ENCODE measurements at places on chromosomes 2 and 18.

DNA sequence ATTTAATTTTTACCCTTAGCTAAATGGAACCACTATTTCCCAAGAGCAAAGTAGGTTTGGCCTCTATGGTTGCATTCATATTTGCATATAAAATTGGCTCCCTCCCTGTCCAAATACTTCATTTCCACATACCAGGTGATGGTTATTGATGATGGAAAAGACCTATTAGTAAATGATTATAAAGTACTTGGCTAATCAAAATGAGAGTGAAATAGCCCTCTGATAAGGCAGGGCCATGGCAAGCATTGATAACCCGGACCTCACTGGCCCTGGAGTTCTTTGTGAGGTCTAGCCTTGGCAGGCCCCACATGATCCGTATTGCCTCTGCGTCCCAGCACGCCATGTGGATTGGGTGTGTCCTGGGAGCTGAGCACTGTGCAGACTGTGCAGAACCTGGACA lies 201.1 kb upstream of the GATA6 start:
- DNase-seq: no peak

DNA sequence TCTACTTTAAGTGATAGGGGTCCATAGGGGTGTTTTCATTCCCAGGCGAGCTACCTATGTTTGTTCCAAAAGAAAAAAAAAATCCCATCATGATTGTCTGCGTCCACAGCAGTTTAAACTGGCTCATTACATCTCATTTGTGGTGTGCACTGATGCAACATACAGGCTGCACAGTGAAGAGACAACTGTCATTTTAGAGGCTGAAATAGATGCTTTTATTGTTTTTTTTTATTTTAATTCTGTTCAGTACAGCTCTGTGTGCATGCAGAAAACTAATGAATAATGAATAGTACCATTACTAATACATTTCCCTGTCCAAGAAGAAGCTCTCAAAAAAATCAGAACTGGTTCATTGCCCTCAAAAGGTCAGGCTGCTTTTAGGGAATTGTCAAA lies 92.8 kb upstream of the ZNF516 start:
- DNase-seq: no peak

- DNase-seq: no peak
These were observed 464.9 kb downstream of the CDH2 start for GRCh38 chr18:27712066-27712465.

DNA sequence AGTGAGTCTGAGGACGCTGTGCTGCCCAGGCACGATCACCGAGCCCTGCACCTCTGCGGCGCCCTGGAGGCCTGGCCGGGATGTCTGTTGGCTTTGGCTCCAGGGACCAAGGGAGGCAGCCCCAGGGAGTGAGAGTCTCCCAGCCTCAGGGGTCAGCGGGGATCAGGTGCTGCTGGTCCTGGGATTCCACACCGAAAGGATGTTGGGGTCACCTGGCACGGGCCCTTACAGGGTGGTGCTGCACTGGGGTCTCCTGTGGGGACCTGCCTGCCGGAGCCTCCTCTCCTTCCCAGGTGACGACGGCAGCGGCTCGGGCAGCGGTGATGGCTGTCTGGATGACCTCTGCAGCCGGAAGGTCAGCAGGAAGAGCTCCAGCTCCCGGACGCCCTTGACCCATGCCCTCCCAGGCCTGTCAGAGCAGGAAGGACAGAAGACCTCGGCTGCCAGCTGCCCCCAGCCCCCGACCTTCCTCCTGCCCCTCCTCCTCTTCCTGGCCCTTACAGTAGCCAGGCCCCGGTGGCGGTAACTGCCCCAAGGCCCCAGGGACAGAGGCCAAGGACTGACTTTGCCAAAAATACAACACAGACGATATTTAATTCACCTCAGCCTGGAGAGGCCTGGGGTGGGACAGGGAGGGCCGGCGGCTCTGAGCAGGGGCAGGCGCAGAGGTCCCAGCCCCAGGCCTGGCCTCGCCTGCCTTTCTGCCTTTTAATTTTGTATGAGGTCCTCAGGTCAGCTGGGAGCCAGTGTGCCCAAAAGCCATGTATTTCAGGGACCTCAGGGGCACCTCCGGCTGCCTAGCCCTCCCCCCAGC lies 30.5 kb downstream of the GPC1 start:
- no peak for DNase-seq

DNA sequence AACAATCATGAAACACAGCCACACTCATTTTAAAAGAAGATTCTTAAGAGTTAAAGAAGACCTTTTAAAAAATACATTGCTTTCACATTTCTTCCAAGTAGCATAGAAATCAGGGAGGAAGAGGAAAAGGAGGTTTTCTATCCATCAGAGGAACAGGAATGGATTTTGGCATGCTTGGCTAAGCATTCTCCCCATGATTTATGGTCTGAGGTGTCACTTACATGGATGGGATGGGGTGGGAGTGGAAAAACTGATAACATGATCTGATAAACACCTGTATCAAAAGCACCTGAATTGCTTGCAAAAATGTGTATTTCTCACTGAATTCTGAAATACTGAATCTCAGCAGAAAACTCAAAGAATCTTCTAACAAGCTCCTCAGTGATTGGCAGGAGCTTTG lies 265.9 kb downstream of the NRXN1 start:
- DNase-seq: no peak

DNA sequence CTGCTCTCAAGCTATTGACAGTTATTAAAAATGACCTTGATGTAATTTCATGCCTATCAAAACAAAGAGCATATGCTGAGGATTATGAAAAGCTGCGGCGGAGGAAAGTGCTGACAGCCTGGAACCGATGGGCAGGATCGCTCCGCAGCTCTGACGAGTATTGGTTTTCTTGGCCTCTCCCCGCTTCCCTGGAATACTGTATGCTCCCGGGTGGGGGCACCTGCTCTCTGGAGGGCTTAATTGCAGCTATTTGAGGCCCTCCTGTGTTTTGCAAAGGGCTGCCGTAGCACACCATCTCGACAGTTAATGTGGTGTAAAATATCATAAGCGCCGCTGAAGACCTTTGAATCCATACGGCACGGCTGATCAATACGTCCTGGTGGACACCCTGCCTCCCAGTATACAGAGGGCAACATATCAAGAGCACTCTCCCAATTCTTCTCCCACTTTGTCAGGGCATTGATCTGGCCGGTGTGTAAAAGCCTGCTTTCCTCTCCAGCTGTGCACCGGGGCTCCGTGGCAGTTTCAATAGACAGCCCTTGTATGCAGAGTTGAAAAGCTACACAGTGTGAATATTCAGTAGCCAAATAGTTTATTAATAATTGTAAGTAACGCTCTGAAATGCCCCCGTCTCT lies 662.4 kb downstream of the GALR1 start:
- no peak for DNase-seq

GRCh38 chr2:225002039-225002655 lies 40.1 kb downstream of the DOCK10 start:
- peak; percentile 52 for DNase-seq

GRCh38 chr2:189412330-189412953 lies 28.8 kb upstream of the WDR75 start:
- peak; percentile 61 for DNase-seq

- no peak for DNase-seq
These were observed 60.7 kb upstream of the CYTIP start for GRCh38 chr2:157504623-157505022.

DNA sequence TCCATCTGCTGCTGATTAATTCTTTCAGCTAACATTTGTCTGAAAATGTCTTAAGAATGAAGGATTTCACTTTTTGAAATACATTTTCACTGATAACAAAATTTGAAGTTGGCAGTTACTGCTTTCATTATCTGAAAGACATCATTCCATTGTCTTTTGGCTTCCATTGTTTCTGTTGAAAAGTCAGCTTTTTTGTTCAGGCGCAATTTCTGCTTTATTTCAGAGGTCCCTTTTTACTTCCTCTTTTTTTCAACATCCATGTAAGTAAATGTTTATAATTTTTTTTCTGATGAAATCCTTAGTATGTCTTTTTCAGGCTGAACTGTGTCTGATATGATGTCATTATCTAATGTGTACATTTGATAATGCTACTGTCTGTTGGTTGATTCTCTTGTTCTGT lies 184.2 kb downstream of the RND3 start:
- DNase-seq: no peak

DNA sequence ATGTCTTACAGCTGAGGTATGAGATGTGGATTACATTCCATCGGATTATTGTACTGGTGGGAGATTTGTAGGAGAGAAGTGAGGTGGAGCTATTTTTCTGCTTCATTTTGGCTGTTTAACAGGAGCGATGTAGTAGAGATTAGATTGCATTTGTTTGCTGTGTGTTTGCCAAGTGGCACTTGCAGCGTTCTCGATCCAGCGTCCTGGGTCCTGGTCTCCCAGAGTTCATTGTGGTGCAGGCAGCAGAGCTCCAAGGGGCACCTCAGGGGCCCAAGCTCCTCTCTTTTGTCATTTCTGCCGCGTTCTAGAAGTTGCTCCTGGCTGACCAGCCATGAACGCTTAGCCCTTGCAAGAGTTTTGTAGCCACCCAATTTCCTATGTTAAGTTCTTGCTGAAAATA lies 210.1 kb upstream of the APCDD1 start:
- DNase-seq: no peak

GRCh38 chr2:113762377-113763118 lies 6.1 kb upstream of the SLC35F5 start:
- no peak for DNase-seq

DNA sequence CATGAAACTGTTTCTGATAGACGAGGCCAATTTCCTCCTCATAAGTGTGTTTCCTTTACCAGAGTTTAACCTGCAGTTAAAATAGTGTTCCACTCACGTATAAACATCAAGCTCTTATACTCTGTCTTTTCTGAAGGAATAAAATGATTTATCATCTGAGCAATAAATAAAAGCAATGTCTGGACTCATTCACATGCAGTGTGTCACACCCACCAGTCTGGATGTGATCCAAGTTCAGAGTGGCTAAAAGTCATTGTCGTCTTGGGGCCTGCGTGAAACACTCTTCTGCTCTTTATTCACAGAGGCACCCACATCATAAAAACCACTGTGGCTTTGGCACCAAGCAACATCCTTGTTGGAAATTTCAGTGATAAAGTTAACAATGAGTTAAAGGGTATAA lies 19.5 kb upstream of the SLC9A4 start:
- no peak for DNase-seq

DNA sequence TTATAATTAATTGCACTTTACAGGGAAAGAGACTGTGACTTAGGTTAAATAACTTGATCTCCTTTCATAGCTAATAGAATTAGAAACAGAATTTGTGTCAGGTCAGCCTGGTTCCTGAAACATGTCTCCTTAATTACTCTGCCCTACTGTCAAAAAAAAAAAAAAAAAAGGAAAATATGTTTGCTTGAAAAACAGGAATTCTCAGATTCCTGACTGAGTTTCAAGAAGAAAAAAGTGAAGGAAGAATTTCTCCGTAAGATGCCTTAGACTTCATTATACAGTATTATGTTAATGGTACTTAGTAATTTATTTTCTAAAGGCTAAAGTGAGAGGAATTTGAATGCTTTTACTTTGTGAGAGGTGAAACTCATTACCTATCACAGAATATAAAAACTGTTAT lies 118.4 kb upstream of the REG3G start:
- DNase-seq: no peak

- DNase-seq: no peak
These were observed 24.9 kb upstream of the RMND5A start for GRCh38 chr2:86695053-86695691.

DNA sequence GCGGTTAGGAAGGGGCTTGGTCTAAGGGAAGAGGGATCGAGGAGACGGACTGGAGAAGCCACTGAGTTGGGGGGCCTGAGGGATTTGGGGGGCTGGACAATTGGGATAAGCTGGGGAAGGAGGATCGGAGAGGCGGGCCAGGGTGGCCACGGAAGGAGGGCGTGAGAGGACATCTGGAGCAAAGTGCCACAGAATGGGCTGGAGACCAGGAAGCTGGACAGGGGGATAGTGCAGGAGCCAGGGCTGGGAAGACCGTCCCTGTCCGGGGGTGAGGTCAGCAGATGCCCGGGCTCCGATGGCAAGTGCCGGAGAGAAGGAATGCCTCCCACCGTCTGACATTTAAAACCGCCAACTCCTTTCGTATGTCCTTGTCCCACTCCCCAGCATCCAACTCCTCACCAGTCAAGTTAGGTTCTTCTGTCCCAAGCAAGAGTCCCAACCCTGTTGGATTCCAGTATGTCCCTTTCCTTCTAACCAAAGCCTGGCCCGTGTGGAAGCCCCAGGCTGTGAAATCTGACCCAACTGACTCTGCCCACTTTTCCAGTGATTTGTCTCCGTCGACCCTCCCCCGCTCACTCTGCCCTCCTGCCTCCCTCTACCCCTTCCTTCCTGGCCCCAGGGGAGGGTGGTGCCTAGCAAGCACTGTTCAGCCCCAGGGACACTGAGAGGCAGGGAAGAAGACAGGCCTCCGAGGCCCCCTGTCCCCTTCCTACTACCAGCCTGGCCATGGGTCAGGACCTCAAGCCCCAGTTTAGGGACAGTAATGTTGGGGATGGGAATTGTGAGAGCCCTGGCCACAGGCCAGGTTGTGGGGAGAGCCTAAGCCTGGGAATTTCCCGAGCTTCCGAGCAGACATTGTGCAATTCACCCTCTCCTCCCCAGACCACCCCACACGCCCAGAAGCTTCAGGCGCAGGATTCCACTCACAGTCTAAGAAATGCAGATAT lies 31.5 kb upstream of the TMBIM1 start:
- peak; percentile 15 for DNase-seq

All from neural crest cell (in vitro differentiated cells).